ENCODE measurements at places on chromosomes 7 and 10. TPM values are rescaled to one million over a fixed set of nuclear protein-coding genes. Genes with fewer than 3 reads are reported as not detected.

GRCh38 chr7:7803715-7804178, 85.3 kb upstream of the RPA3 start:
- DNase-seq: no peak

GRCh38 chr7:156470399-156471320, 169.9 kb upstream of the RNF32 start:
- DNase-seq: no peak

DNA sequence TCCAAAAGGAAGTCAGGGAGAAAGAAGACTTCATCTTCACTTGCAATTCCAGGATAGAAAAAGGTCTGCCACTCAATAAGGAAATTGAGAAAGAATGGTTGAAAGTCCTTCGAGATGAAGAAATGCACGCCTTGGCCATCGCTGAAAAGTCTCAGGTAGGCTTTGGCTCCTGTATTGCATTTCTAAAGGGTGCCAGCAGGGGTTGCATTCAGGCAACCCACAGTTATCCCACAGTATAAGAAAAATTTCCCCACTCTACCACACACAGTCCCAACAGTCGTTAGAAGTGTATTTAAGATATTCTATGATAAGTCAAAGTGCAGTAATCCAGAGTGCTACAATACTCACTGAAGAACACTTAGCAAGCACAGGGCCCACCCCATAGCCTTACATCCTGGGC, 93.4 kb upstream of the FGL2 start:
- no peak for DNase-seq

DNA sequence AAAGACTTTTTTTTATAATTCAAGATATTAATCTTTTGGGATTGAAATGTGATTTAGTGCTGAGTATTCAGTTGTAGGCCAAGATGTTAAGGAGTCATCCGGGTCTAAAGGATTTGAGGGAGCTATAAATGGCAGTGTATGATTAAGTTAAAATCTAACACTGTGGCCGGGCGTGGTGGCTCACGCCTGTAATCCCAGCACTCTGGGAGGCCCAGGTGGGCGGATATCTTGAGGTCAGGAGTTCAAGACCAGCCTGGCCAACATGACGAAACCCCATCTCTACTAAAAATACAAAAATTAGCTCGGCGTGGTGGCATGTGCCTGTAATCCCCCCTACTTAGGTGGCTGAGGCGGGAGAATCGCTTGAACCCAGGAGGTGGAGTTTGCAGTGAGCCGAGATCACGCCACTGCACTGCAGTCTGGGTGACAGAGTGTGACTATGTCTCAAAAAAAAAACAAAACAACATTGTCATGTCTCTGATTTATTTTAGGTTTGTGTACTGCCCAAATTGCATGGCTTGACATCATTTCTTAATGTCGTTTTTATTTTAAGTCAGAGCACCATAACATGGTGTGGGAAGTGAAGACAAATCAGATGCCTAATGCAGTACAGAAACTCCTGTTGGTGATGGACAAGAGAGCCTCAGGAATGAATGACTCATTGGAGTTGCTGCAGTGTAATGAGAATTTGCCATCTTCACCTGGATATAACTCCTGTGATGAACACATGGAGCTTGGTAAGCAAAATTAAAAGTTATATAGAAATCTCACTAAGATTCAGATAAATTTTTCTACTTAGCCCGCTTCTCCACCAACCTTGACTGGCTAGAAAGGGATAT, 10.7 kb downstream of the HBP1 start:
- DNase-seq: no peak

DNA sequence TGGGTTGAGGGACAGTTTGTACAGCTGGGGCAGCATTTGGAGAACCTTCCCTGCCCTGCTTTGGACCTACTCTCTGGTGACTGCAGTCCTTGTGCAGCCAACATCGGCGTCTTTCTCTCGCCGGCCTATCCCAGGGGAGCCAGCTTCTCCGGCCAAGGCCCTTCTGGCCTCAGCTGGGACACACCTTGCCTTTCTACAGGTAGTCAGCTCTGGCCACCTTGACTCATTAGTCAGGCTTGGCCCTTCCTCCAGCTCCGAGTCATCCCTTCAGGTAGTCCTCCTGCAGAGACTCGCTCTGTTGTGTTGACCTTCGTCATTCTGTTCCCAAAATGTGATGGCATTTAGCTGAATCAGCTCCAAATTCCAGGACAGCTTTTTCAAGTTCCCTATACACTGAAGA, 145.0 kb upstream of the CHST15 start:
- no peak for DNase-seq

GRCh38 chr10:110802090-110802489, 69.6 kb upstream of the PDCD4 start:
- no peak for DNase-seq

DNA sequence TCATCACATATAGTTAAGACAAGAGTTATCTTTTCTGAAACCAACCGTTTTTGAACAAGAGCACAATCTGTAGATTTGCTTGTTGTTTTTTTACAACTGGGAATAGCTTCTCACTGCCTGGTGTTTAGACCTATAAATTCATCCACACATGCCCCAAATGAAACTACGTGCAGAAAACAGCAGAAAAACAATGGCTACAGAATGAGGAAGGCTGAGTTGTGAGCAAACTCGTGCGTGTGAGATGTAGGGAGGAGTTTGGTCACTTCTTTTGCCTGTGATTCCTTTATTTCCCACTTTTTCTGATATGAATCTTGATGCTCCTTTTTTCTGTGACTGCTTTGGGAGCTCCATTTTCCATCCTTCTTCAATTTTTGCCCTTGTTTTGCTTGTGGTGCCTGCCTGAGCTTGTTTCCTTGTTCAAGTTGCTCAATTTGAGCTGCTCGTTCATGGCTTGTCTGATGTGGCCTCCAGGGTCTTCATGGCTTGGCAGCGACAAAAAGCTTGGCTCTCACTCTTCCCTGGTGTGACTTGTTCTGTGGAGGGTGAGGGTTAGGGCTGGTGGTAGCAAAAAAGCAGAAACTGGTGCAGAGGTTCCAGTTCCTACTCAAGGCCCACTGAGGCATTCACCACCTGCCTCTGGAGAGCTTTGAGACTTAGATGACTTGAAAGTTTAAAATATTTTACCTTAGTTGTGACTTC, 76.9 kb downstream of the ZNF365 start:
- no peak for DNase-seq

The TMEM72 gene
- 0.23 TPM for total RNA-seq
